ENCODE measurements at places on chromosomes 5 and 9. TPM values are rescaled to one million over a fixed set of nuclear protein-coding genes. Genes with fewer than 3 reads are reported as not detected.

Gene FBXL7
- not detected for total RNA-seq

Gene SPINK5
- total RNA-seq = not detected

Gene TXNDC8
- not detected for total RNA-seq

Gene PROB1
- 6.6 TPM for total RNA-seq

Gene SLC34A3
- not detected for total RNA-seq

Gene CMYA5
- 0.64 TPM for total RNA-seq

Gene ACOT12
- not detected for total RNA-seq

Gene HRCT1
- not detected for total RNA-seq

Gene PCDHB14
- not detected for total RNA-seq

Gene ENTREP1
- not detected for total RNA-seq

Gene ALDH1A1
- not detected for total RNA-seq

Gene PTCD2
- total RNA-seq = 11.3 TPM

Gene C9orf153
- not detected for total RNA-seq

Gene CCNB1
- 114 TPM for total RNA-seq

Gene GARIN3
- total RNA-seq = not detected

Gene BTNL8
- total RNA-seq = not detected

Gene TLX3
- not detected for total RNA-seq

Gene ADGRD2
- not detected for total RNA-seq

Gene PCDHA3
- total RNA-seq = not detected

Gene SLC1A3
- not detected for total RNA-seq
